Hematopoietic multipotent progenitor cell treated with erythropoietin and hydrocortisone succinate and interleukin-3 and kit ligand, for 8 days (in vitro differentiated cells): ENCODE measurements at places on chromosomes 2 and 18.

- DNase-seq: no peak
These were observed 49.9 kb upstream of the SLC14A2 start for GRCh38 chr18:45565280-45565970.

- no peak for DNase-seq
These were observed 201.8 kb upstream of the GULP1 start for GRCh38 chr2:188089901-188090300.

GRCh38 chr2:207015901-207016300 lies 76.6 kb downstream of the CPO start:
- no peak for DNase-seq

DNA sequence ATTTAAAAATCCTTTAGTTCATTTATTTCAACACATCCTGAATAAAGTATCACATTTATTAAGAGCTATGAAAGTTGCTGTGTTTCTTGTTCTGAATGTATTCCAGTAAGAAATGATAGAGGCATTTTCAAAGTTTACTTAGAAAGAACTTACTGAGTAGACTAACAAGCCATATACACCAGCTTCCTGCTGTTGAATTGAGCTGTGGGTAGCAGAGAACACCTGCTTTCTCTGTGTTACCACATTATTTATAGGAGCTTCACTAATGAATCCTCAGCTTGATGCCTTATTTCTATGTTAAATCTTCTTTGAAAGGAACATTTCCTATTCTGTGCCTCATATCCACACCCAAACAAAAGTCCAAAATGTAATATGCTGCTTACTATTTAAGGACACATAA lies 115.4 kb downstream of the CCDC141 start:
- no peak for DNase-seq

GRCh38 chr2:218882461-218882816 lies 1.8 kb downstream of the WNT10A start:
- no peak for DNase-seq

DNA sequence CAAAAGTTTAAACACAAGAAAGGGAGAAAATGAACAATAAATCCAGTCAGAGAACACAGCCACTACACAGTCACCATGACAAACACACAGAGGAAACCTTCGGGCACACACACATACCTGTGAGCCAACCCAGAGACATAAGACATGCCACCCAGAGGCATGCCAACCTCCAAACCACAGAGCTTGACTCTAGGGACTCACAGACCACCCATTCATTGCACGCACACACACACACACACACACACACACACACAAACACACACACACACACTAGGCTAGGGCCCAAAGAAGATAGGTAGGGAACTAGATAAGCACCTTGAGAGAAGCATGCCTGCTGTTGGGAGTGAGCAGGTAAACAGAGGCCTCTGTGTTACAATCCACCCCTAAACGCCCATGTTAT lies 9.1 kb downstream of the SIX3 start:
- DNase-seq: no peak

GRCh38 chr2:96083064-96083939 lies 33.1 kb downstream of the ADRA2B start:
- DNase-seq: no peak
